ENCODE measurements at places on chromosomes 4 and X.

GRCh38 chr4:169952236-169953002 is 73.8 kb downstream of the MFAP3L start:
- DNase-seq, result no peak

DNA sequence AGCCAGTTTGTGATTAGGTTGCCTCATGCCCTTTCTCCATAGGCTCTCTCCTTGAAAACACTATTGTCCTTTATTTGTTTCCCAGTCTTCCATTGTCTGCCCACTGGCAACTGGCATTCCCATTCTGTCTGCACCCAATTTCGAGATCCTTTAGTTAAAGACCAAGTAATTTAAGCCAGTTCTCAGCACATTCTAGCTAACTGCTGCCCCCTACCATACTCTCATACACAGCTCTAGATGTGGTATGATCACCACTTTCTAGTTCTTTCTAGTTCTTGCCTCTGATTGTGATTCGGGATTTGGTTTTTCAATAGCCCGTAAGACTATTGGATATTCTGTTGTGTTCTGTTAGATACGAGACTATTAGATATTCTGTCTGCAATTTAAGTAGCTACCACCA is 135.8 kb upstream of the TRPC5 start:
- no peak for DNase-seq

DNA sequence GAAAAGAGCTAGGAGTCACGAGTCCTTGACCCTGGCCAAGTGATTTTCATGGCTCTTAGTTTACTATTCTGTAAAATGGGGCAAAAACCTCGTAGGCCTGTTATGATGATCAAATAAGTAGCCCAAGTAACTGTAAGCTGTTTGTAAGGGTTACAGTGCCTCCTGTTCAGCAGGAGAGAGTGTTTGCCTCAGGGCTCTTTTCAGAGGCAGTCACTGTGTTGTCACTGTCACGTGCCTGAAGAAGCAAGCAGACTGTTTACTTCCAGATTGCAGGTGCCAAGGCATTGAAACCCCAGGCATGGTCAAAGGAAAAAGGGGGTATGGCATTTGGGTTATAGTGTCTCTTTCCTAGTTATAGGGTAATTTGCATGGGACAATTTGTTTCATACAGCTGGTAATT is 4.5 kb downstream of the RAB39B start:
- no peak for DNase-seq

DNA sequence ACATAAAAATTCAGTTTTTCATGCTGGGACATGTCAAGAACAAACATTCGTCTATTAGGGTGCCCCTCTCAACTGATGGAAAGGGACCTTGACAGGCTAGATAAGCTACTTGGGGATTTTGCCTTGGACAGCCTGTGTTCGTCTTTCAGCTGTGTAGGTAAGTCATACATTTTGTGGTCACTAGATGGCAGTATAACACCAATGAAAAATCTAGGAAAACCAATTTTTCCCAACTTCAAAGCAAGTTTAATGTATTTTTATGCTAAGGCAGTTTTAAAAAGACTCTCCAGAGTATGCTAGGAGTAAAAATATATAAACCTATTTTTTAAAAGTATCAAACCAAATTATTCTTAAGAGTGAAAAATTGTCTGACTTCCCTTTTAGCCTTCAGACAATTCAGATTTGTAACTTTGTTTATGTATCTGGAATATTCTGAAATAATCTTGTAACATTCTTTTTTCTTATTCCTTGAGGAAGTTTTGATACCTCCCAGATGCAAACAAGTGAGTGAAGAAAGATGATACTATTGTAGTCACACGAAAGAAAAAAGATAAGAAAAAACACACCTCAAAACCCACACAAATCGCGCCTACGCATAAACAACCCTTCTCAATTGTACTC is 158.3 kb downstream of the CPE start:
- DNase-seq, result no peak

- no peak for DNase-seq
Measured at GRCh38 chr4:10413177-10413576, 44.0 kb downstream of the ZNF518B start.

DNA sequence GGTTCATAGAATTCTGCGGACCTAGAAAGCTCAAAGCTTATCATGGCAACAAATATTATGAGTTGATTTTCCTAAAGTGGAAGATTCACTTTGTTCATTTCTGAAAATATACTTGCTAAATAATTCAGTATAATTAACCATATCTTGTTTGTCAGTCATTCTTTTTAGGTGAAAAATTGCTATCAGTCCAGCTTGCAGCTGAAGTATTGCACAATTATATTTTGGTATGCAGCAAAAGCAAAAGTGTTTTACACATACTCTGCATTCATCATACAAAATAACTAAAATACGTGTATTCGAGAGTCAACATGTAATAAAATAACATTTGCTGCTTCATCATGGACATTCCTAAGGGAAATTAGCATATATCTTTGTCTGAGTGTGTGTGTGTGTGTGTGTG is 24.8 kb downstream of the DKK2 start:
- no peak for DNase-seq

DNA sequence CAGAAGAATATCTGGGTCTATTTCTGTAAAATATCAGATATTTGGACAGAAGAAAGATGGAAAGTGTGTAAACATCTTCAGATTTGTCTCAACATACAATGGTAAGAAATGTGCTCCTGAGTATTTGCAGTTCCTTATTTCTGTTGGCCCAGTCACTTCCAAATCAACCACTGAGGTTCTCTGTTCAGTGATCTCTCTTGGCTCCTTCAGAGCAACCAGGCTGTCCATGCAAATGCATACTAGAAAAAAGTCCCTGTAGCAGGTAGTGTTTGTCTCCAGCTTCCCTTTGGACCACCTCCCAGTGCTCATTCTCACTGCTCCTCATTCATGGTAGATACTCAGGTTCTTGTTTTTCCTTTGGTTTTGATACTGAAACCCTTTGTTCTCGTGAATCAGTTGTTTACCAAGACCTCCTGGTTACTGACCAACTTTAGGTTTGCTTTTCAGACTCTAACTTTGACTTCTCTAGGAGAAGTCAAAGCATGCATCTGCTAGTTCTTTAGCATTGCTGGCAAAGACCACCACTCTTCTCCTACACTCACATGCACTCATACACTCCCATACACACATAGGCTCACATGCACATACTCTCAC is 28.8 kb downstream of the ASIC5 start:
- DNase-seq, result no peak

GRCh38 chrX:150216716-150217115 is 146.4 kb upstream of the MAMLD1 start:
- no peak for DNase-seq

- no peak for DNase-seq
Measured at GRCh38 chr4:165506849-165507248, 128.0 kb downstream of the CPE start.

- DNase-seq, result no peak
Measured at GRCh38 chr4:98474408-98474844, 184.0 kb downstream of the TSPAN5 start.

GRCh38 chr4:24657768-24658617 is 73.6 kb upstream of the DHX15 start:
- no peak for DNase-seq

DNA sequence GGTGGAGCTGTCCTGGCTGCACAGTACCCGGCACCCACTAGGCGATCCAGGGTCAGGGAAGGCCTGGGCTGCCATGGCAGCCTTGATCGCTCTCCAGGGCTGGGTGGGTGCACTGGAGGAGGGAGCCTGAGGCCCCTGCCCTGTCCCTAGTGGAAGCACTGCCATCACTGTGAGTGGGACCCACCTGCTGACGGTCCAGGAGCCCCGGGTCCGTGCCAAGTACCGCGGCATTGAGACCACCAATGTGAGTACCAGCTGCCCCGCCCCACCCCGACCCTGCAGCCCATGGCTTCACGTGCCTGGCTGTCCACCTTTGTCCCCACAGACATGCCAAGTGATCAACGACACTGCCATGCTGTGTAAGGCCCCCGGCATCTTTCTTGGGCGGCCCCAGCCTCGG is 8.8 kb downstream of the PLXNA3 start:
- no peak for DNase-seq

DNA sequence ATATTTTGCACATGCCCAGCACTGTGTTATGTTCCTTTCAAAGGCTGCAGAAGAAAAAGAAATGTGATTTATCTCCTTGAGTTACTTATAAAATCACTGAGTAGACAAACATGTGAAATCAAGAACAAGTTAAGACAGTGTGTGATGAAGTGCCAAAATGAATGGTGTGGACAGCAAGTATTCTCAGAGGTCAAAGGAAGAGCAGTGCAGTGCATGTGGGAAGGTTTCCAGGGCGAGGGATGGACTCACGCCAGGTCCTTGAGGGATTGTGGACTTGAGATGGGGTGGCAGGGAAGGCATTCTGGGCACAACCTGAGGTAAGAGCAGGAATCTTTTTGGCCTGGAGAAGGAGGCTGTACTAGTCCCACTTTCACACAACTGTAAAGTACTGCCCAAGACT is 115.5 kb downstream of the FNIP2 start:
- DNase-seq, result no peak

DNA sequence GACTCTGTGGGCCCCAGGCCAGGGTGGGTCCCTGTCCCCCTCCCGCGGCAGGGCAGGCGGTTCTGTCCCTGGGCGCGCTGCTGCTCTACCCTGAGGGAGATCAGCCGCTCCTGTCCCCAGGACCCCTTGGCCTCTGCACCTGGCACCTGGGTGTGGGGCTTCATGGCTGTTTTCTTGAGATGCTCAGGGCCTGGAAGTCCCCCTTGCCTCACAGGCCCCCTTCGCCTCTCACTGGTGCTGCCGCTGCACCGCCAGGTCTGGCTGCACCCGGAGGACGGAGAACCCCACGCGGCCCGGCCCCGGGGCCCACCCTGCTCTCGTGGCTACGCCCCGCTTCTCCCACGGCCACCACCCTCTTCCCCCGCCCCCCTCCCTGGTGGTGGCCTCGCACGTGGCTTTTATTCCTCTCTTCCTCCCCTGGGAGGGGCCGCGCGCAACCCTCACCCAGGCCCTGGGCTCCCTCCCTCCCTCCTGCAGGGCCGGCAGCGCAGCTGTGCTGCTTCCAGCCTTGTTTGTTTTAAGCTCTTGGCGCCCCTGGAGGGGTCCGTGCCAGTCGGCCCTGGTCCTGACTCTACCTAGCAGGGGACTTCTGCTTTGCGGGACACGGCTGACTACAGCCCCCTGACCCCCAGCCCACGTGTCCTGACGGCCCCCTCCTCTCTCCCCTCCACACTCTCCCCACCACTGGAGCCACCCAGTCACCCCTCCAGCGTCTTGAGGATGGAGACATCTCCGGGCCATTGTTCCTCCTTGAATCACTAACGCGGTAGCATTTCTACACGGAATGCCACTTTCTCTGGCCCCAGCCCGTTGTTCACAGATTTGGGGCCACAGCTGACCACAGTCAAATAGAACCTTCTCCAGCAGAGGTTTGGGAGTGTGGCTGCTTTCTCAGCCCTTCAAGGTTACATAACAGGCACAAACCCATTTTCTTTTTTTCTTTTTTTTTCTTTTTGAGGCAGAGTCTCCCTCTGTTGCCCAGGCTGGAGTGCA is 20.6 kb upstream of the CLDN24 start:
- no peak for DNase-seq

DNA sequence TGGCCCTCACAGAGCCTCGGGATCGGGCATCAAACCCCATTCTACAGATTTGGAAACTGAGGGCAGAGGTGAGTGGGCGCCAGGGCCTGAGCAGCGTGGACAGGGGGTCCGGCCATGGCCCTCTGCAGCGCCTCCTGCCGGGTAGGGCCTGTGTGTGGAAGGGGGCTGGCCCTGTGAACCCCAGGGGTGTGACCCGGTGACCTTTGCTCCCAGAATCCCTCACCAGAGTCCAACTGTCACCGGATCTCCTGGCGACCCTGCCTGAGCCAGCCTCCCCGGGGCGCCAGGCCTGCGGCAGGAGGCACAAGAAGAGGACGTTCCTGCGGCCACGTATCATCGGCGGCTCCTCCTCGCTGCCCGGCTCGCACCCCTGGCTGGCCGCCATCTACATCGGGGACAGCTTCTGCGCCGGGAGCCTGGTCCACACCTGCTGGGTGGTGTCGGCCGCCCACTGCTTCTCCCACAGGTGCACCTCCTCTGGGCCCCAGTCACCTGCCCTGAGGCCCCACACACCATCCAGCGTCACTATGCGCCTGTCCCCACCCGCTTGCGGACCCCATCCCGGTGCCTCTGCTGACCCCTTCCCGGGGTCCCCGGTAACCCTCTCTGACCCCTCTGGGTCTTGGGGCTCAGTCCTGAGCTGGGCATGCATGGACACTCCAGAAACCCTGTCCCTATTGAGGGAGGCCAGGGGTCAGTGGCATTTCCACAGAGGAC is 4.2 kb downstream of the HGFAC start:
- no peak for DNase-seq

- DNase-seq, result peak; percentile 12
Measured at GRCh38 chrX:1205681-1206611, 6.5 kb downstream of the CRLF2 start.

DNA sequence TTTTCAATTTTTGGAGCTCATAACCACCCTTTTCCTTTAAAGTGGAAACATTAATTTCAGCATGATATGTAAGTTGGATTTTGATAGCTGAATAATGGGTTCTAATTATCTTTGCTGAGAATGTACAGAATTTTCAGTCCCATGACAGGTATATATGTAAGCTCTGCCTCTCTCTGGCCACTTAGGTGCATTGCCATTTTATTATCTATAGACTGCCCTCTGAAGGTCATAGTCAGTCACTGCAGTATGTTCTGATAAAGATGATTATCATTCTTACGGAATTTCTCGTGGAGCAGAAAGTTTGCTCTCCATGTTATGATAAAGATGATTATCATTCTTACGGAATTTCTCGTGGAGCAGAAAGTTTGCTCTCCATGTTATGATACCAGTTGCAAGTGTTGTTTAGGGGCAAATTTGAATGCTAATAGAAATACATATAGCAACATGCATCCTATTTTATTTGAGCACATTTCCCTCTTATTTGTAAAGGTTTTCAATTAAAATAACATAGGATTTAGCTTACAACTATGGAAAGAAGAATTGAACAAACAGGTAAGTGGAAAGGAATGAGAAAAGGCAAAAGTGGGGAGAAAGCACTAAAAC is 10.4 kb downstream of the AFP start:
- DNase-seq, result no peak

DNA sequence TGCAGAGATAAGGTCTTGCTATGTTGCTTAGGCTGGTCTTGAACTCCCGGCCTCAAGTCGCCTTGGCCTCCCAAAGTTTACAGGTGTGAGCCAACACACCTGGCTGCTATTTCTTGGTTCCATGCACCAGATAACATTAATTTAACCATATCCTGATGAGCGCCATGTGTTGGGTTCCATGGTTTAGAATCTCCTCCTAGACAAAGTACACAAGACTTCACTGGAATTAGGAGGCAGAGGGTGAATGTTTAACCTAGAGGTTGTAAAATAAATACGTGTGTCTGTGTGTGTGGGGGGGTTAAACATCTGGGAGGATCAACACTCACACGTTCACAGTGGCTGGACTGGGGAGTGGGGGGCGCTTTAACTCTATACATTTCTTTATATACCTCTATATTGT is 32.4 kb upstream of the SORCS2 start:
- DNase-seq, result no peak
